ENCODE measurements at places on chromosomes 2 and 18.

DNA sequence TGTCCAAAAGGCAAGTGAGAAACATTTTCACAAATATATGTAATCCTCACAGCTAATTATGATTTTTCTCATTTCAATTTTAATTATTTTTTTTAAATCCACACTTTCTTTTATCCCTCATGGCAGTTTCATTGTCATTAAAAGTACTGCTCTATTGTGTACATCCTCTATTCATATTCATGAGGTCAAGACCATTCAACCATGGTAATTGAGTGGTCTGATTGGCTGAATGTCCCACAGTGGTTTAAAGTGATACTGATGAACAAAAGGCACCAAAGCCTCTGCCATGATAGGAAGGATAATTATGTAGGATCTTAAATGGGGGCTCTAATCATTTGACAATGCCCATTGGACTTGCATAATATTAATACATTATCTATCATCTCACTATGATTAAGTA, 108.4 kb upstream of the EPHA4 start:
- DNase-seq = no peak

DNA sequence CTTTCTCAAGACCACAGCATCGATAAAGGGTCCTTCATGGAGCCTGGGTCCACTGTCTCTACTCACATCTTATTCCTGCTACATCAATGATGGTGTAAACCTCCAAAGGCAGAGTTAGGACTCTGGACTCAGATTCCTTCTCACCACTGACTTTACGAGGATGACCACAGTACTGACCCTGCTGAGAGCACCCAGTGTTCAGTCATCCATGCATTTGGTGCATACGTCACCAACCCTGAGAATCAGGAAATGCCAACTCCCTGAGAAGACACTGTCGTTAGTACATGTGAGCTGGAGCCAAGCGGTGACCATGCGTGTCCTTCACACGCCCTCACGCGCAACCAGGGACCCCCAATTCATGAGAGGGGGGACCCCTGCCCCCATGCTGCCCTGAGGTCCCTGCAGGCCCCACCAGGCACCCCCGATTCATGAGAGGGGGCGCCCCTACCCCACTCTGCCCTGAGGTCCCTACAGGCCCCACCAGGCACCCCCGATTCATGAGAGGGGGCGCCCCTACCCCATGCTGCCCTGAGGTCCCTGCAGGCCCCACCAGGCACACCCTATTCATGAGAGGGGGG, 178.4 kb upstream of the TPO start:
- DNase-seq = no peak

- no peak for DNase-seq
These were observed 130.3 kb upstream of the CXCR4 start for GRCh38 chr2:136248242-136248641.

DNA sequence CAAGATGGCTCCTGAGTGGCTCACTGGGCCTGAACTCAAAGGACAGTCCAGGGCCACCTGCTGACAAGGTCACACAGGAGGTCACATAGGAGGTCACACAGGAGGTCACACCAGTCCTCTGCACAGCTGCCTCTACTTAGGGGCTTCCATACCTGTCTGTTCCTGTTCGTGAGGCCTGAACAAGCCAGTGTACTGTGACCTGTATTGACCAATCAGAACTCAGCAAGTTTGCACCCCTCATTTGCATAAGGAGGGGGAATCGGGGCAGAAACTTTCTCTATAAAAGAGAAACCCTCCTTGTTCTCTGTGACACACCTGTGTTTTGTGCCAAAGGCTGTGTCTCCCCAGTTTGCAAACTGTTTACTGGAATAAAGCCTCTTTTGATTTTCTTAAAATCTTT, 478.9 kb downstream of the EIPR1 start:
- DNase-seq = no peak

- DNase-seq = no peak
These were observed 145.0 kb upstream of the HDAC4 start for GRCh38 chr2:239545741-239546392.

- DNase-seq = no peak
These were observed 25.9 kb downstream of the HS6ST1 start for GRCh38 chr2:128292599-128293425.

DNA sequence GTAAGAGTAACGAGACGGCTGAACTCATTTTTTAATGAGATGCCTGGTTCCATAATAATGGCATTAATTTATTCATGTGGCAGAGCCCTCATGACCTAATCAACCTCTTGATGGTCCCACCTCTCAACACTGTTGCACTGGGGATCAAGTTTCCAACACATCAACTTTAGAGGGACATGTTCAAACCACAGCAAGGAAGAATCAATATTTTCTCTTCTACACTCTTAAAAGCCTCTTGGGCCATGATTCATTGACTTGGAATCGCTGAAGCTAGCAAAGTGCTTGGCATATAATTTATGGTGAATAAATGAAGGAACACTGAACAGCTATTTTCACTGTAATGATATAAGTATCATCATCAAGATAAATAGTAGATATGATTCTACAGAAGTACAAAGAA, 333.0 kb downstream of the TNS1 start:
- no peak for DNase-seq

- DNase-seq = no peak
These were observed 59.8 kb downstream of the KCTD1 start for GRCh38 chr18:26488417-26489009.

DNA sequence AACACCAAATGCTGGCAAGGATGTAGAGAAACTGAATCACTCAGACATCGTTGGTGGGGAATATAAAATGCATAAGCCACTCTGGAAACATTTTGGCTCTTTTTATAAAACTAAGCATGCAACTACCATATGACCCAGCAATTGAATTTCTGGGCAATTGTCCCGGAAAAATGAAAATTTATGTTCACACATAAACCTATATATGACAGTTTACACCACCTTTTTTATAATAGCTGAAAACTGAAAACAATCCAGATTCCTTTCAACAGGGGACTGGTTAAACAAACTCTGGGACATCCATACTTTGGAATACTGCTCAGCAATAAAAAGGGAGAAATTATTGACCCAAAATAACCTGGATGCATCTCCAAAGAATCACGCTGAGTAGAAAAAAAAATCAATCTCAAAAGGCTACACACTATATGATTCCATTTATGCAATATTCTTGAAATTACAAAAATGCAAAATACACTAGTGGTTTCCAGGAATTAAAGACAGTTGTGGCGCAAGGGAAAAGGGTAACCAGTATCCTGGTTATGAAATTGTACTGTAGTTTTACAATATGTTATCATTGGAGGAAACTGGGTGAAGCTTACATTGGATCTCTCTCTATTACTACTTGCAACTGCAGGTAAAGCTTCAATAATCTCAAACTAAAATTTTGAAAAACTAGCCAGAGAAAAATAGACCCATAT, 130.2 kb upstream of the PID1 start:
- DNase-seq = no peak

DNA sequence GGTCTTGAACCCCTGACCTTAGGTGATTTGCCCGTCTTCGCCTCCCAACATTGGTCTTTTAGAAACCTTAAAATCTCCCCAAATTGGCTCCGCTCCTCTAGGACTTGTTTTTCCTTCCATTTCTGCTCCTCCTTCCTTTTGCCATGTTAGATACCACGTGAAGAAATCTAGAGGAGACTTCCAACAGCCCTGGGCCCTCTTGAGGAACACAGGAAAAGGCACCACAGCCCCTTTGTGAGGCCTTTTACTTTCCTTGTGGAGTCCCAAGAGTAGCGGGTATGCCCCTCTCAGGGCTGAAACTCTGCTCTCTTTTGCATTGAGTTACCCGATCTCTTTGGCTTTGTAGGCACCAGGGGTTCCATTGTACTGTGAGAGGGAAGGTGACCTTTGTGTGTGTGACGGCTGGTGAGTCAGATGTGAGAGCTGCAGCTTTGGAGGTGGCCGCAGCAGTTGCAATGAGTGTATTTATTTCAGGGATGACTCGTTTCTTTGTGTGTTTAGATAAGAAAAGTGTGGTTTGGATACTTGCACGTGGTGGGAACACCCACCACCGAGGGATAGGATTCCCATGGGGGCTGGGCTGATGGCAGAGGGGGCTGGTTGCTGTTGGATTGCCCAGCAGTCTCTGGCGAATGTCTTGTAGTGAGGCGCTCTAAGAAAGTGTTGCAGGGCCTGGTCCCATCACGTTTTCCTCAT, 218.4 kb upstream of the HS6ST1 start:
- DNase-seq = no peak

DNA sequence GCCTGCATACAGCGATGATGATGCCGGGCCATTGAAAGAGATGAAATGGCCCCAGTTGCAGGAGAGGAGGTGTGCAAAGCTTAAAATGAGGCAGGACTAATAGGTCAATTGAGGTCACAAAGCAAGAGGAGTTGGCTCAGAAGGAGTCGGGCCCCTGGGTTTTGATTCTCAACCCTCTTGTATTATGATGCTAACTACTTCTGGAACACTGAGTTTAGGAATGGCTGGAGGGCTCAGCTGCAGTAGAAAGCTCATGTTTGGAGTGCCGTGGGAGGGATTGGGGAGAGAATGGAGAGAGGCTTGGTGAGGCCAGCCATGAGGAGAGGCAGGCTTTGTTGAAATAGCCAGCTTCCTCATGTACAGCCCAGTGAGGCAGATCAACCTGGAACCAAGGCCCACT, 4.8 kb downstream of the TNP1 start:
- no peak for DNase-seq

DNA sequence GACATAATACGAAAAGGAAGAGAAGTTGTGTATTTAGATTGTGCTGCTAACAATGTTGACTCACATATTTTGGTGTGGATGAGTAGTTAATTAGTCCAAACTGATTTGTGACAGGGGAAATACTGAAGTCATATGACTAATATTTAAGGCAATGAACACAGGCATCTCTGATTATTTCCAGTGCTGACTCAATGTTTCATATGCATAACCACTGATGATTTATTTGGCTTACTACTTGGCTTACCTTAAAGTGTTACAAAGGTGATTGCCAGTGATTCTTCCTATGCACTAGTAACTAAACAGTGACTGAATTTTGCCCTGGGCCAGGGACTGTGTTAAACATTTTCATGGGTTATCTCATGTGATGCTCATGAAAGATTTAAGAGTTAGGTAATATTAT, 722.6 kb downstream of the METTL4 start:
- no peak for DNase-seq

DNA sequence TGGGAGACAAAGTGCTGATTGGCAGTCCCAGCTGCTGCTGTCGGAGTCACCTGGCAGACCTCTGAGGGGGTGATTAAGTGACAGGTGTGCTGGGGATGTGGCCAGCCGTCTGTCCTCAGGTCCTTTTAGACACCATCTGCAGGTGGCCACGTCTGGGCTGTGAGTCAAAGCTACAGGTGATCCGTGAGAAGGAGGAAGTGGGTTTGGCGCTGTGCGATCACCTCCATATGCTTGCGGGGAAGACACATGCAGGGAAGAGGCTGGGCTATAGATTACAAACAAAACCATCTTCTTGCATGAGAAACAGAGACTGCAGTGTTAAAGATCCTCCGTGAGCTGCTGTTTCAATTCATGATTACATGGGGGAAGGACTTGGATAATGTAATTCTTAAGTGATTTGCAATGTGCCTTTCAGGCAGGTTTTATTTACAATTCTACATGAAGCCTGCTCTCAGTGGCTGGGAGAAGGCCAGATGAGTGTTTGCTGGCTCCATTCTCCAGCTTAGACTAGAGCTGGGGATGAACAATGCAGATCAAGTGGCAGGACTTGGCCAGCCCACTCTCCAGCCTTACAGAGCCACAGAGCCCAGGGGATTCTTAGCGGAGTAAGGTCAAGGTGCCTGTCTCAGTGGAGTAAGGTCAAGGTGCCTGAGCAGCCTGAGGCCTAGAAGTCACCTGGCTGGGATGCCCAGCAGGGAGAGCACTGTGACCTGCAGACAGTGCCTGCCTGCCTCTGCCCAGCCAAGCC, 87.8 kb downstream of the LYPD1 start:
- no peak for DNase-seq

DNA sequence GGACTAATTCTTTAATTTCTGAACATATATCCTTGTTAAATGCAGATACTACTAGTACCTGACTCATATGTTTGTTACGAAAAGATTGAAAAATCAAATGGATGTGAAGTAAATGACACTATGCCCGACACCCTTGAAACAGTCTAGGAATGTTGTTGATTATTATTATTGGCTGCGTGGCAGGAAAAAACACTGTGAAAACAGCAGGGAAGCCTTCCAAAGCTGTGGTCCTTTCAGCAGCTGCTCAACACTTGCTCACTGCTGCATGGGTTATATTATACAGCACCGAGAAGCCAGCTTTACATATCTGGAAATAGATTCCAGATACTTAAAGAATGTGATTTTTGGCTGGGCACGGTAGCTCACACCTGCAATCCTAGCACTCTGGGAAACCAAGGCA, 26.5 kb downstream of the CRYGD start:
- DNase-seq = no peak

DNA sequence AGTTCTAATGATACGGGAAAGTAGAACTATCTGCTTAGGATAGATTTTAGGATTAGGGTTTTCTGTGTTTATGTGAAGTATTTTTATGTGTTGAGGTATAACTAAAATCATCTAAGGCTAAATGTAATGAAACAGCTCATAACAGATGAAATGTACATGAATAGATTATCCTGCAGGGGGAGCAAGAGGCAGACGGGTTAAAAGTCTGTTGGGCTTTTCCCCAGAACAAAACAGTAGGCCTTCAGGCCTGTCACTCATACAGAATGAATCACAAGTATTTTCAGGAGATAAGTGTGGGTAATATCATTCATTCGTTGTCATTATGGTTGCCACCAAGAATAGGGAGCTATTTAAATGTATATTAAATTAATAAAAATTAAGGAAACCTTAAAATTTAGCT, 107.9 kb upstream of the IL1R2 start:
- DNase-seq = no peak

- DNase-seq = no peak
These were observed 120.6 kb downstream of the CAPN13 start for GRCh38 chr2:30686669-30687068.

DNA sequence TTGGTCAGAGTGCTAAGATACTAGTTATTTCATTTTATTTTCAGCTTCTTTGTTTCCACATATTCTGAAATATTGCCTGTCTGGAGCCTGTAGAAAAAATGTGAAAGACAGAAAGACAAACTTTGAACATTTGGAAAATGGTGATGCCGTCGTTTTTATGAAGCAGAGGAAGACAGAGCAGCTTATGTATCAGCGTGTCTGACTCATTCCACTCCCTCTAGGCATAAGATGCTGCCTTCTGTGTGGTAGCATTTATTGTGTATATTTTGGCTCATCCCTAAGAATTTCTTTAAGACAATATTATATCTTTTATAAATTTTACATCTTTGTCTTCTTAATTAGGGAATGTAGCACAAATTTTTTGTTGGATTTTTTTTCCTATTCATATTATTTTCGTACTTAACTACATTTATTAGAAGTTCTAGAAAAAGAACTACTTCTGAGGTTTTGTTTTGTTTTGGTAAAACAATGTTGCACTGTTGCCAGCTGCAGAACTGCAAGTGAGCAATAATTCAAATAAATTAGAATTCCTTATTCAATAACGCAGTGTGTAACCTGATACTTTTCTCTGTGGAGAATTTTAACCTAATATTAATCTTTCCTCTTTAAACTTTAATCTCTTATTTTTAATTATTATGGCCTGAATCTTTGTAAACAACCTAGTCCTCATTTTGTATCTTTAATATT, 300.4 kb downstream of the ZNF407 start:
- DNase-seq = no peak
